Large intestine (tissue), 12 donors: ENCODE measurements at places on chromosomes 5 and 9.

DNA sequence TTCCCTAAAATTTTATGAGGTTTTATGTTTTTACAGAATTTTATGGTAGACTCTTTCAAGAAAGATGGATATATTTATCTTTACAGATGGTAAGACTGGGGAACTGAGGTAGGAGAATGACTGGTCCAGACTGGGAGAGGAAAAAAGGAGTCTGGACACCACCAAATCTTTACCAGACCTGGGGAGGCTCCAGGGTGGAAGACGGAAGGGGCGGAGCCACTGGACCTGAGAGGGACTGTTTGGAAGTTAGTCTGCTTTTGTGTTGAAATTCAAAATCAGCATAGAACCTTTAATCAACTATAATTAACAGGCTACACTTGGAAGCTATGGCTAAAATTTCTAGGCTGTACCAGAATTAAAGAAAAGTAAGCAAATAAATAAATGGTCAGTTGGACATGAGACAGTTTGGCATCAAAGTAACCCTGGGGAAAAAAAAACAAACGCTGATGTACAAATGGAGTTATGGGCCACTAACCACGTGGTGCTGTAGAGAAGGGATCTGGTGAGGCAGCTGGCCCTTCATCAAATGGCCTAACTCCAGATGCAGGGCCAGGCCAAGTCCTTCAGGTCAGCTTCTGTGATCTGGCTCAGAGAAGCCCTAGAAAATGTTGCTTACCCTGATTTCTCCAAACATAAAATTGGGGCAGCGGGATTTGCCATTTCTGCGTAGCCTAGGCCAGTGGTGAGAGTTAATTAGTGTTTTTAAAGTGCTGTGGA lies 155.1 kb downstream of the ARSB start:
- no peak for DNase-seq

DNA sequence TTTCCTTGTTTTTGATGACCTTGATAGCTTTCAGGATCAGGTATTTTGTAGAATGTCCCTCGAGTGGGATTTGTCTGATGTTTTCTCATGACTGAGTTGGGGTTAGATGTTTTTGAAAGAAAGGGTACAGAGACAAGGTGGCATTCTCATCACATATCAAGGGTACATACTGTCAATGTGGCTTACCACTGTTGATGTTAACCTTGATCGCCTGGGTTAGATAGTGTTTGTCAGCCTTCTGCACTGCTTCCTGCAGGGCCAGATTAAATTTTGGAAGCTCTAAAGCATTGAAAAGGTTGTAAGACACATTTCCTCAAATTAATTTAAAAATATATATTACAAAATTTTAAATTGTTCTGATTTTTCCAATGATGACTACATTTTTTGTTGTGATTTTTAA lies 287.4 kb upstream of the ACTBL2 start:
- no peak for DNase-seq

- no peak for DNase-seq
Measured at GRCh38 chr9:286071-286740, 71.5 kb downstream of the DOCK8 start.

GRCh38 chr9:109922617-109923470 lies 142.8 kb downstream of the PALM2AKAP2 start:
- DNase-seq, result peak; percentile 70

GRCh38 chr5:171846323-171846722 lies 60.7 kb downstream of the SMIM23 start:
- DNase-seq, result no peak

GRCh38 chr5:174078416-174078815 lies 32.9 kb downstream of the NSG2 start:
- no peak for DNase-seq

DNA sequence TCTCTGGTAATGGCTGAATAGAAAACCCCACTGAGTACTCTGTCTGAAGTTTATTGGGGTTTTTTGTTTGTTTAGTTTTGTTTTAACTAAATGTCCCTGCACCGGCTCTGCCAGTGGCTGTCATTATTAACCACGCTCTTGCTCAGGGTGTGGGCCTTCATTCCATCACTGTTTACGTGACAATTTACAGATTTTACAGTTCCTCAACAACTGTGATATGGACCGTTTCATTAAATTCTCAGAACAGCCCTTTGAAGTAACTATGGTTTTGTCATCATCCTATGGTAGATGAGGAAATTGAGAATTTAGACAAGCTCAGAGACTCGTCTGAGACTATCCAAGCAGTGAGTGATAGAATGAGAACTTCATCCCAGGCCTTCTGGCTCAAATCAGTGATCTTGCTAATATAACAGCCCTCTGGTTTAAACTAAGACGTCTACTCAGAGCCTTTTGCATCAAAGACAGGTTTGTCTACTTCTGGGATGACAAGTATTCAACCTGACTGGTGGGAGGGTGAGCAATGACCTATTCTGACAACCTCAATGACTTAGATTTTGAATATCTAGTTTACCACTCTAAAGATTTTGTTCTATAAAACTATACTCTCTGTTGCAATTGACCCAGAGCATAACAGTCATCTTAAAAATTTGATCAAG lies 77.3 kb upstream of the MAP3K1 start:
- DNase-seq, result no peak

DNA sequence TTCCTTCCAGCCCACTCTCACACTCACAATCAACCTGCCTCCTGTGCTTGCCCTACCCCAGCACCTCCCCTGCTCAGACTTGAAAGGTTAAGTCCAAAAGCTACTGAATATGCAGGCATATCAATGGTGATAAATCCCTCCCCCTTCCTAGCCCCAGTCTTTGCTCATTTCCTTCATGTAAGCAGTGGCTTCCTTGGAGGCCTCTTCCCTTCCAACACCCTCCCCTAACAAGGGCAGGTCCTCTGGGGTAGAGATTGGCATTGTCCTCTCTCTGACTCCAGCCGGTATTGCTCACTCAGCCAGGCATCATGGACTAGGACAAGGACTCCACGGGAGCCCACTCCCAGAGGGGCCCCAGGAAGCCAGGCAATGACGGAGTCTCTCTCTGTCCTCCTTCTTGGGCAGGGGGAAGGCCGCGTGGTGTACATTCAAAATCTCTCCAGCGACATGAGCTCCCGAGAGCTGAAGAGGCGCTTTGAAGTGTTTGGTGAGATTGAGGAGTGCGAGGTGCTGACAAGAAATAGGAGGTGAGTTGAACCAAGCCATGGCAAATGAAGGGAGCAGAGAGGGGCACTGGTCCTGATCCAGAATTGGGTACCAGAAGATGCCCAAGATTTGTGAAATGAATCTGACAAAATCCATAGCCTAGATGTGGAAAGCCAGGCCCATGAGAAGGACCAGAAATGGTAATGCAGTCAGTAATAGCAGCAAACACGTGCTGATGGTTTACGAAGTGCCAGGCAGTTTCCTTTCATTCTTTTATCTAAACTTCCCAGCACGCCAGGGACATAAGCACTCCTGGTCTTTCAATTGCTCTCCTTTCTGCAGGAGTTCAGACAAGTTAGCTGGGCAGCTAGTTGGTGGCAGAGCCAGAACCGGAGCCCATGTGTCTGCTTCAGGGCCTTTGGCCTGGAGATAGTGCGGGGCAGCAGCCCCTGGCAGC lies 102.5 kb downstream of the PDE6A start:
- DNase-seq, result no peak

DNA sequence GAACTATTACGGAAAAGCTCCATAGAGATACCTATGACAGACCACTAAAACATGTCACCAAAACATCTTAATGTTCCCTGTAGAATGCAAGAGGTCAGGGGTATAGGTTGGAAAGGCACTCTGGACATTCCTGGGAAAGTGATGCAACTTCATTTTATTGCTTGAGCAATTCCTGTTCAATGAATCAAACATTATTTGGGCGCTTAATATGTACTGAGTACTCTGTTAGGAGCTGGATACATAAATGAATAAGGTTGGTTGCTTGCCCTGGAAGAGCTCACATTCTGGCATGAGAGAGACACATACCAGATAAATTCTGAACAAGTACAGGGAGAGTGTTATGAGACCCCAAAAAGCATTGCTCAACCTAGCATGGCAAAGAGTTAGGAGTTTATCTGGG lies 408.9 kb upstream of the DMAC1 start:
- no peak for DNase-seq

- DNase-seq, result no peak
Measured at GRCh38 chr9:106945727-106946660, 83.0 kb downstream of the ZNF462 start.

DNA sequence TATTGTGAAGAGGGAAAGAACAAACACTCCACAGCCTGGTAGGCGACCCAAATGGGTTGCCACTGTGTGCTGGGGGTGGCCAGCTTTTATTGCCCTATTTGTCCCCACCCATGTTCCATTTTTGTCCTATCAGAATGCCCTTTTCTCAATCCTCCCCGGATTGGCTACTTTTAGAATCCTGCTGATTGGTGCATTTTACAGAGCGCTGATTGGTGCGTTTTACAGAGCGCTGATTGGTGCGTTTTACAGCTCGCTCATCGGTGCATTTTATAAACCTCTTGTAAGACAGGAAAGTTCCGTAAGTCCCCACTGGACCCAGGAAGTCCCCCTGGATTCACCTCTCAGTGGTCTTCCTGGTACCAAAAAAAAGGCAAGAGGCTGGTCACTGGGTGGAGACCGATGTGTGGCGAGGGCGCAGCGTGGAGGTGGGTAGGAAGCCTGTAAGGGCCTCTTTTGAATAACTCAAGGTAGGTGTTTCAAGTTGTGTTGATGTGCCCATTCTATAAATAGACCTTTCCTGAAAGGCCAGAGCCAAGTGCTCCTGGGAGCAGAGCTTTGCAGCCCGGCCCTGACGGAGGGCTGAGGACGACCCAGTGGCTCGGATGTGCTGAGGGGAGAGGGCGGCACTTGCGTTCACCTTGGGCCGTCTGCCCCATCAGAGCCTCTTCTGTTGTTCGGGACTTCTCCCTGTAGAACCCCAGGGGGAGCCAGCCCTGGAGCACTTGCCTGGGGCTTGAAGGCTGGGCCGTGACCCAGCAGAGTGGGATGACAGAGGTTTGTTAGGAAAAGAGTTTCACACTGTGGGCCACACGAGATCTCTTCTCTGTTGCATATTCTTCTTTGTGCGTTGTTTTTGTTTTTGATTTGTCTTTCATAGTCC lies 7.2 kb upstream of the GFPT2 start:
- no peak for DNase-seq

- no peak for DNase-seq
Measured at GRCh38 chr9:109805050-109805449, 25.1 kb downstream of the PALM2AKAP2 start.

GRCh38 chr5:6206501-6206900 lies 171.8 kb downstream of the MED10 start:
- no peak for DNase-seq

DNA sequence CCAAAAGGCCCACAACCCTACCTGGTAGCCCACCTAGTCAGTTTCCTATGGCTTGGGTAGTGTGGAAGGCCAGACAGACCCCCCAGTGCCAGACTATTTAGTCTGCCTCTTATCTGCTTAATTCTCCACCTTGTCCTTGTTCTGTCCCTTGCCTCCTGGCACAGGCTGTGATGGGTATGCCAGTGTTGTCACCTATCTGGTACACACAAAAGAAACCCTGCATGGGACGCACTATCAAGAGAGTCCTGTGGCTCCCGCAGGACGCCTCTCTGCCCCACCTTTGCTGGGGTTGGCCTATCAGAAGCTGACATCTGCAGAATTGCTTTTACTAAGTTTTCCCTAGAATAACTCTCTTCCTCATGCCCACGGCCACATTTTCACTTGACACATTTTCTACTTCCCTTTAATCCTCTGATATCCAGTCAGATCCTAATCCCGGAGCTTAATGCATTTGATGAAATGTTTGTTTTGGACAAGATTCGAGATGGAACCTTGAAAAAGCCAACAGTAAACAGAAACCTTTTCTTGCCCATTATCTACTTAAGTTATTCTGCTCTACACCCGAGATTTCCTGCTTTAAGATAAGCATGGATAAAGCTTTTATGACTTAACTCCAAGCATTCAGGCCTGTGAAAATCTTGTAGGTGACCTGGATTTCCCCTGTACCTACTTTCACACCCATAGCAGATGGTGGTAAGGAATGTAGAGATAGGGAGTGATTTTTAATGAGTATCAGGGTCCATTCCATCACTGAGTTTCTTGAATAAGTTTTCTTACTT lies 468.5 kb downstream of the ZNF608 start:
- peak; percentile 63 for DNase-seq

DNA sequence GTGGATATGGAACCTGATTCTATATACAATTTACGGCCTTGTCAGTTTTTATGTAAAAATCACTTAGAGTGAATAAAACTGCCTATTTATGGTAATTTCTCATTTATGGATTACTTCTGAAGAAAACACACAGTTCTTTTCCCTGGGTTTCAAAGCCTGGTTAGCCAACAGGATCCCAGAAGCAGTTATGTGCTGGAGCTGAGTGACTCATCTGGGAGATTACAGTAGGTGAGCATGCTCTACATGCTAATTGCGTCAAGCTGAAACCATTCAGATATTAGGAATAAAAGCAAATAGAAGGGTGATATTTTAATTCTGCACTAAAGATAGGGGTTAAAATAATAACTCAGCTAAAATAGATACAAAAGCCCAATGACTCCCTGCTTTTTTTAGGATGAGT lies 47.8 kb downstream of the PDE4D start:
- DNase-seq, result no peak

DNA sequence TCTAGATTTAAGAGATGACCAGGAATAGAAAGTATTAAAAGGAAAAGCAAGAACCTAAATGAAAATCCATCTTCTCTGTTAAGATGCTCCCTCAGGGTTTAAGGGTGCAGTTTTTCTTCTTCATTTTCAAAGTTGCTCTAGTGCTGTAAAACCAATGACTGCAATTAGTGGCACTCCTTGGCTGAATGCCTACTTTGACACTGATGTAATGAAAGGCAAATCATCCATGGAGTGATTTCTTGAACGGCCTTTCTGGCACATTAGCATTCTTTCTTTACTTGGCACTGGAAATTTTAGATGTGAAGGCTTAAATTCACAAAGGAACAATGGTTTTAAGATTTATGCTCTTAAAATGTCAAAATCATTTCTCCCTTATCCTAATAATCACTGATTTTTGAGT lies 19.3 kb upstream of the ISCA1 start:
- DNase-seq, result no peak

DNA sequence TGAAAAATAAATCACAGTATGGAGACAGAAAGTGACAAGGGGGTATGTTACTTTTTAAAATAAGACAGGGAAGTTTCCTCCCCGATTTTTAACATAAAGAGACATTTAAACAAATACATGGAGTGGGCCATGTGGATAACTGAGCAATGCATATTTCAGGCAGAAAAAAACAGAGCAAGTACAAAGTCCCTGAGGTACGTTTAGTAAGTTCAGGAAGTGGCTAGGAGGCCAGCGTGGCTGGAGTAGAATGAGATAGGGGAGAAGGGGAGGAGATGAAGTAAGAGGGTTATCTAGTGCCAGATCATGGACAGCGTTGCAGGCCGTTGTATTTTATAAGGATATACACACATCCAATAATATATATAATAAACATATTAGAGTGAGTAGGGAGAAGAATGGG lies 84.2 kb upstream of the ELL2 start:
- no peak for DNase-seq
